ENCODE measurements at places on chromosomes 1 and 21. TPM values are rescaled to one million over a fixed set of nuclear protein-coding genes. Genes with fewer than 3 reads are reported as not detected.

The KANK4 gene
- total RNA-seq, result 0.26 TPM

The PTPN7 gene
- not detected for total RNA-seq

The LINGO4 gene
- total RNA-seq, result not detected

The CASQ2 gene
- total RNA-seq, result not detected

The ZSCAN20 gene
- total RNA-seq, result 1.6 TPM

The VTCN1 gene
- total RNA-seq, result 0.06 TPM

The FMO2 gene
- total RNA-seq, result not detected

The S100A8 gene
- total RNA-seq, result not detected

The NHLH1 gene
- 0.39 TPM for total RNA-seq

The CFAP141 gene
- total RNA-seq, result not detected

The PADI3 gene
- total RNA-seq, result 0.89 TPM

The PAPPA2 gene
- not detected for total RNA-seq

The OR2L2 gene
- not detected for total RNA-seq

The KCNE2 gene
- total RNA-seq, result not detected

The RUNX1 gene
- 5.7 TPM for total RNA-seq

The CSF1 gene
- total RNA-seq, result 18.5 TPM

The TFB2M gene
- total RNA-seq, result 33.4 TPM

The GALE gene
- 72.6 TPM for total RNA-seq

The RGS4 gene
- not detected for total RNA-seq

The SLC22A15 gene
- 0.94 TPM for total RNA-seq

The MUL1 gene
- 45.2 TPM for total RNA-seq

The CAPN8 gene
- 1.6 TPM for total RNA-seq

The MAP3K21 gene
- total RNA-seq, result 9.1 TPM

The ECE1 gene
- total RNA-seq, result 61.8 TPM

The ETNK2 gene
- 12.6 TPM for total RNA-seq

The RAB25 gene
- not detected for total RNA-seq

The INAVA gene
- total RNA-seq, result 46.3 TPM

The CR1L gene
- not detected for total RNA-seq

The LAMB3 gene
- total RNA-seq, result 16.9 TPM

The CD5L gene
- not detected for total RNA-seq

The PERM1 gene
- 0.10 TPM for total RNA-seq

The GJA9 gene
- total RNA-seq, result not detected

The RASAL2 gene
- total RNA-seq, result 17.1 TPM

The CLDN17 gene
- not detected for total RNA-seq

The TCHH gene
- total RNA-seq, result 0.31 TPM

The EXO5 gene
- total RNA-seq, result 4.8 TPM

The SRM gene
- 208 TPM for total RNA-seq

The ANKRD35 gene
- 0.04 TPM for total RNA-seq

The PROX1 gene
- total RNA-seq, result 0.02 TPM

The KAZN gene
- 4.2 TPM for total RNA-seq

Data from A549 treated with Mapracorat at 1 μM for 4 hours (cell line).